ENCODE measurements at places on chromosomes 12 and 14.

DNA sequence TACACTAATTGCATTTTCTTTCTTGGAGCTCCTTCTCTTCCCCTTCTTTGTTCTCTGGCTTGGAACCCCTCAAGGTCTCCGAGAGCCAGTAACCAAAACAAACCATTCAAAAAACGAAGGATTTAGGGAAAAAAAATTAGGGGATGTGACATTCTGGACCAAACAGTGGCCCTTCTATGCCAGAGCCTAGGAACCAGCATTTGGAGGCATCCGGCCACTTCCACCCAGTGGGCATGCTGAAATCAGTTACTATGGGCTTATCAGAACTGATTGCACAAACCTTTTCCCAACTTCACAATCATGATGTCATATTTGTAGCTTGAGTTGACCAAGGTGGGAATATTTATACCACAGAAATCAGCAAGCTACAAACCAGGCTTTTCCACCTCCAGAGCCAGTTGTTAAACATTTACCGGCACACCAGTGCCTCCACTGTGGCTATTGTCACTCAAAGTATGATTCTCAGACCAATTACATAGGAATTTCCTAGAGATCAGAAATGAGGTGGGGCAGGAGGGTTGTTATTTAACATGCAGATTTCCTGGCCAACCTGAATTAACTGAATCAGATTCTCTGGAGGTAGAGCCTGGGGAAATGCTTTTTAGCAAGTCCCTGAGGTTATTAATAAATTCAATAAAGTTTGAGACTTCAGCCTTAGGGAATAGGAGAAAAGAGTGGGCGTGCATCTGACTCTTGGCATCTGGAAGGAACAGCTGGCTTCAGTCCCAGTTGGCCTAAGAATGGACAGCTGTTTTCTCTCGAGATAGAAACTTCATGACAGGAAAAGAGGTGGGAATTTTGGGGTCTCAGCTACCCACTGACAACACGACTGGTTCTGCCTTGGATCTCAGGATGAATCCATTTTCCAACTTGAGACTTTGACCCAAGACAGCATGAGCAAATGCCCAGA, 273.9 kb downstream of the ZFP36L1 start:
- DNase-seq, result no peak
- H3K27ac ChIP-seq, result peak overlapping the region; percentile 88
- peaks cover 10% of the 10 kb centered on the region for H3K36me3 ChIP-seq
- peaks cover 83% of the 10 kb centered on the region for H3K4me1 ChIP-seq
- peak overlapping the region; percentile 38 for H3K4me3 ChIP-seq

- no peak overlapping the region for H3K4me3 ChIP-seq
- no peak overlapping the region for H3K27ac ChIP-seq
- H3K27me3 ChIP-seq, result no peaks in the 10 kb centered on the region
- no peak for DNase-seq
These were observed 105.1 kb downstream of the BMP4 start for GRCh38 chr14:53851394-53852090.

GRCh38 chr12:79250186-79250585, 385.6 kb downstream of the SYT1 start:
- H3K36me3 ChIP-seq, result peaks cover 11% of the 10 kb centered on the region
- no peak overlapping the region for H3K27ac ChIP-seq

- peaks cover 11% of the 10 kb centered on the region for H3K27me3 ChIP-seq
- H3K27ac ChIP-seq, result no peak overlapping the region
- no peak for DNase-seq
- peaks cover 19% of the 10 kb centered on the region for H3K4me1 ChIP-seq
- no peaks in the 10 kb centered on the region for H3K36me3 ChIP-seq
These were observed 2.8 kb upstream of the PELI2 start for GRCh38 chr14:56115334-56115870.

DNA sequence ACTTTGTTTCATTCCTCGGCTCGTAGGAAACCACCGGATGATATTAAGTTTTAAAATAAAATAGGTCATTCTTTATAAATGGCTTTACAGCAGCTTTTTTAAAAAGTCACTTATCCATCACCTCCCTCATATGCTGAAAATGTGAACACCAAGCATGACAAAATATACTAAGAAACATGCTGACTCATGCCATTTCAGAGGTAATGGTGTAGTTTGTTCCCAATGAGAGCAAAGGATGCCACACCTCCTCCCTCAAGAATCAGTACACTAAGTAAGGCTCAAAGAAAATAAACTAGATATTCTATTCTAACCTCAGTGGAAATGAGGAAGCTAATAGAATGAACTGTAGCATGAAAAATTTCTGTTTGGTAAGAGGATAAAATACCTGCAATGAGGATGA, 5.5 kb upstream of the DIO2 start:
- H3K4me1 ChIP-seq, result peaks cover 11% of the 10 kb centered on the region
- H3K27ac ChIP-seq, result no peak overlapping the region
- H3K4me3 ChIP-seq, result no peak overlapping the region
- H3K27me3 ChIP-seq, result peaks cover 3% of the 10 kb centered on the region
- no peak for DNase-seq

GRCh38 chr12:53381731-53382630, 2.0 kb downstream of the SP1 start:
- no peaks in the 10 kb centered on the region for H3K27me3 ChIP-seq
- H3K27ac ChIP-seq, result peak overlapping the region; percentile 98
- peaks cover 30% of the 10 kb centered on the region for H3K36me3 ChIP-seq
- H3K4me1 ChIP-seq, result peaks cover 20% of the 10 kb centered on the region

- peaks cover under 1% of the 10 kb centered on the region for H3K27me3 ChIP-seq
- no peaks in the 10 kb centered on the region for H3K36me3 ChIP-seq
- H3K4me1 ChIP-seq, result no peaks in the 10 kb centered on the region
- no peak overlapping the region for H3K4me3 ChIP-seq
- DNase-seq, result no peak
- no peak overlapping the region for H3K27ac ChIP-seq
These were observed 367.2 kb upstream of the DDHD1 start for GRCh38 chr14:53520078-53520928.

DNA sequence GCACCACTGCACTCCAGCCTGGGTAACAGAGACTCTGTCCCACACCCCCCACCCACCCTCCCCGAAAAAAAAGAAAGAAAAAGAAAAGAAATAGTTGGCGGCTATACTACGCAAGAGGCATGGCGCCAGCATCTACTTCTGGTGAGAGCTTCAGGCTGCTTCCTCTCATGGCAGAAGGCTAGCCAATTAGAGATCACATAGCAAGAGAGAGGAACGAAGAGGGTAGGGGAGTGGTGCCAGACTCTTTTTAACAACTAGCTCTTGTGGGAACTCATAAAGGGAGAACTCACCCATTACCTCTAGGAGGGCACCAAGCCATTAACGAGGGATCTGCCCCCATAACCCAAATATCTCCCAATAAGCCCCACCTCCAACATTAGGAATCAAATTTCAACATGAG, 6.2 kb downstream of the DENND5B start:
- H3K36me3 ChIP-seq, result peaks cover 37% of the 10 kb centered on the region
- peak overlapping the region; percentile 3 for H3K27ac ChIP-seq
- no peak for DNase-seq
- peaks cover 5% of the 10 kb centered on the region for H3K4me1 ChIP-seq
- no peak overlapping the region for H3K4me3 ChIP-seq

- H3K27me3 ChIP-seq, result peaks cover 56% of the 10 kb centered on the region
- H3K36me3 ChIP-seq, result peaks cover 18% of the 10 kb centered on the region
- no peak for DNase-seq
- H3K4me3 ChIP-seq, result peak overlapping the region; percentile 65
- H3K27ac ChIP-seq, result no peak overlapping the region
These were observed 10.1 kb downstream of the BMP4 start for GRCh38 chr14:53946404-53947093.

DNA sequence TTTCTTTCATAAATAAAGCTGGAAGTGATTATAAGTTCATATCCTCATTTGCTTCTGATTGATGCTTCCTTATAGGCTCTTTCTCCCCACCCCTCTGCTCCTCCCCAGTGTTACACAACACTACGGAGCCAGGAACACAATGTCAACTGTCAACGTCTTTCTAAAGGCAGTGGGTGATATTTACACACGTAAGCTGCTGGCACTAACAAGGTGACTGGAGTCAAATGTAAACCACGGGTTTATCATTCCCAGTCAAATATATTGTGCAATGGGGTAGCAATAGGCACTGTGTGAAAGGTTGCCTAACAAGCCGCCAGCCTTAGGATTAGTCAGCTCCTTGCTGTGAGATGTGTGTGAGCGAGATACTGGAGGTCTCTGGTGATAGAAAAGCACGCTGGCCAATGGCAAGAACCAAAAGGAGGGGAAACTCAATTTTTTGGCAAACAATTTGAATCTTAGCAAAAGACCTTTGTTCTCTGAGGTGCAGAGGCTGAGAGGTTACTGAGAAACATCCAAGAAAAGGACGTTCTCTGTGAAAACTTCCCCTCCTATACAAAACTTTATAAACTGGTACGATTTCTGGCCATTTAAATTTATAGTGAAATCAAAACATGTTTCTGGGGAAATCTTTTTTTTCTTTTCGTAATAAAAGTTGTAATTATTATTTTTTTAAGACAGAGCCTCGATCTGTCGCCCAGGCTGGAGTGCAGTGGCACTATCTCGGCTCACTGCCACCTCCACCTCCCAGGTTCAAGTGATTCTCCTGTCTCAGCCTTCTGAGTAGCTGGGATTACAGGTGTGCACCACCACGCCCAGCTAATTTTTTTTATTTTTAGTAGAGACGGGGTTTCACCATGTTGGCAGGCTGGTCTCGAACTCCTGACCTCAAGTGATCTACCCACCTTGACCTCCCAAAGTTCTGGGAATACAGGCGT, 22.3 kb upstream of the HECTD1 start:
- H3K36me3 ChIP-seq, result no peaks in the 10 kb centered on the region
- no peaks in the 10 kb centered on the region for H3K4me1 ChIP-seq
- H3K27ac ChIP-seq, result peak overlapping the region; percentile 76
- no peak for DNase-seq
- H3K4me3 ChIP-seq, result peak overlapping the region; percentile 32

GRCh38 chr12:47206450-47207339, 126.9 kb upstream of the AMIGO2 start:
- no peak overlapping the region for H3K4me3 ChIP-seq
- peaks cover 8% of the 10 kb centered on the region for H3K4me1 ChIP-seq
- no peaks in the 10 kb centered on the region for H3K27me3 ChIP-seq
- DNase-seq, result no peak
- H3K27ac ChIP-seq, result no peak overlapping the region

- H3K4me1 ChIP-seq, result peaks cover 21% of the 10 kb centered on the region
- no peaks in the 10 kb centered on the region for H3K36me3 ChIP-seq
- H3K27me3 ChIP-seq, result no peaks in the 10 kb centered on the region
- no peak overlapping the region for H3K27ac ChIP-seq
- H3K4me3 ChIP-seq, result no peak overlapping the region
- DNase-seq, result no peak
These were observed 38.4 kb downstream of the AKAP6 start for GRCh38 chr14:32367516-32367915.

GRCh38 chr14:99244367-99244901, 27.6 kb downstream of the BCL11B start:
- peak overlapping the region; percentile 58 for H3K4me3 ChIP-seq
- DNase-seq, result no peak
- peaks cover 79% of the 10 kb centered on the region for H3K4me1 ChIP-seq
- H3K27me3 ChIP-seq, result peaks cover 28% of the 10 kb centered on the region
- H3K36me3 ChIP-seq, result no peaks in the 10 kb centered on the region
- peak overlapping the region; percentile 90 for H3K27ac ChIP-seq

DNA sequence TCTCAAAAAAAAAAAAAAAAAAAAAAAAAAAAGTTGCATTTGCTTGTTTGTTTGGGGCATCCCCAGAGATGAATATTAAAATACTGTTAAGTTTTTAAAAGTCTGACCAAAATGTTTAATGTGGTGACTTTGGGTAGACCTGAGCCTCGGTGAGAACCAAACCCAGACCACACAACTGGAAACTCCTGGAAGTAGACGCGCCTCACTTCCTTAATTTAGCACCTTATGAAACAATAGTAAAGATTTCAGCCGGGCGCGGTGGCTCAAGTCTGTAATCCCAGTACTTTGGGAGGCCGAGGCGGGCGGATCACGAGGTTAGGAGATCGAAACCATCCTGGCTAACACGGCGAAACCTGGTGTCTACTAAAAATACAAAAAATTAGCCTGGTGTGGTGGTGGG, 9.3 kb downstream of the NFKBIA start:
- DNase-seq, result no peak
- peaks cover 4% of the 10 kb centered on the region for H3K36me3 ChIP-seq
- H3K27me3 ChIP-seq, result no peaks in the 10 kb centered on the region
- no peak overlapping the region for H3K27ac ChIP-seq
- no peak overlapping the region for H3K4me3 ChIP-seq
- H3K4me1 ChIP-seq, result peaks cover 22% of the 10 kb centered on the region

DNA sequence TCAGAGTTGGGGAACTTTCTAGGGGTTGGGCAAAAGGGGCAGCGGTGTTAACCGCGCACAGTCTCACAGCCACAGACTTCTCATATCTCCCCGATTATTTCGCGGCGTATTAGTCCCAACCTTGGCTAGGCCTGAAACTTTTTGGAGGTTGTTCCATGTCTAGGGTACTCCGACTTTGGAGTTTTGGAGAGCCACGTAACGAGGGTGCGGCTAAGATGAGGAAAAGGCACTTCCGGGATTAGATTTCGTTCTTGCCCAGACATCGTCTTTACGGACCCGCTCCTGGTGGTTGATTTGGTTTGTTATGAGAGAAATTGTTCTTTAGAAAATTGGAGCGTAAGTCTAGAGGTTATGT, 513 bp downstream of the CCNK start:
- H3K27me3 ChIP-seq, result no peaks in the 10 kb centered on the region
- no peak for DNase-seq
- peak overlapping the region; percentile 100 for H3K27ac ChIP-seq
- H3K4me1 ChIP-seq, result peaks cover 42% of the 10 kb centered on the region

GRCh38 chr14:104545942-104546501, 33.5 kb upstream of the C14orf180 start:
- H3K27me3 ChIP-seq, result peaks cover 50% of the 10 kb centered on the region
- H3K36me3 ChIP-seq, result no peaks in the 10 kb centered on the region
- no peaks in the 10 kb centered on the region for H3K4me1 ChIP-seq
- H3K27ac ChIP-seq, result no peak overlapping the region

DNA sequence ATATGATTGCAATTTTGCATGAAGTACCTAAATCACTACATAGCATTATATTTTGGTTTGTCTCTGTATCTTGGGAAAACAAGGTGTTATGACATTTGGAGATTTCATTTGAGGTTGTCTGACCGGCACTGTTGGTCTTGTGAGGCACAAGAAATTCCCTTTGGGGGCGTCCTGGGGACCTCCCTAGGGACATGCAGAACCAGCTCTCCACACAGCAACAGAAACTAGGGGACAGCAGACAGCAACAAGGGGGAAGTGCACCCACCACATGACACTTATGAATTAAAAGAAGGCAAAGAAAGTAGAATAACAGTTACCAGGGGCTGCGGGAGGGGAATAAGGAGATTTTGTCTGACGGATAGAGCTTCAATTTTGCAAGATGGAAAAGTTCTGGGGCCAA, 14.4 kb downstream of the DDX54 start:
- DNase-seq, result no peak
- H3K4me3 ChIP-seq, result no peak overlapping the region
- H3K27me3 ChIP-seq, result no peaks in the 10 kb centered on the region

GRCh38 chr12:105218434-105218833, 17.5 kb downstream of the APPL2 start:
- H3K4me3 ChIP-seq, result no peak overlapping the region
- peaks cover 40% of the 10 kb centered on the region for H3K36me3 ChIP-seq
- no peak for DNase-seq
- H3K27me3 ChIP-seq, result no peaks in the 10 kb centered on the region

DNA sequence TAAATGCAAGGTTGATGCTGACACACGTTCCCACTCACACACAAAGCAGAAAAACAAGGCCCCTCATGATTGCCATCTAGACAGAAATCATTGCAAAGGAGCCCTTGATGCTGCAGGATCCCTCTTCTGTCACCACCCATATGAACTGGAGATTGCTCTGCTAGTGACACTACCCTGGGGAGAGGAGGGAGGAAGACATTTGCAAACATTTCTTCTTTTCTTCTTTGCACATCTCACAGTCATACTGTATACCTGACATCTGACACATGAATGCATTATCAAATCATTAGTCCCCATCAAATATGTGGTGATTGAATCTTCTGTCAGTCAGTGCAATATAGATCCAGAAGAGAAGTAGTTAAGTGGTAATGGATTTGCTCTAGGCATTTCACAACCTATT, 208.5 kb upstream of the E2F7 start:
- H3K27me3 ChIP-seq, result no peaks in the 10 kb centered on the region
- no peak overlapping the region for H3K4me3 ChIP-seq
- H3K36me3 ChIP-seq, result no peaks in the 10 kb centered on the region
